ENCODE measurements at places on chromosomes 11 and 22. TPM values are rescaled to one million over a fixed set of nuclear protein-coding genes. Genes with fewer than 3 reads are reported as not detected.

Gene VPREB1
- total RNA-seq, result not detected

DNA sequence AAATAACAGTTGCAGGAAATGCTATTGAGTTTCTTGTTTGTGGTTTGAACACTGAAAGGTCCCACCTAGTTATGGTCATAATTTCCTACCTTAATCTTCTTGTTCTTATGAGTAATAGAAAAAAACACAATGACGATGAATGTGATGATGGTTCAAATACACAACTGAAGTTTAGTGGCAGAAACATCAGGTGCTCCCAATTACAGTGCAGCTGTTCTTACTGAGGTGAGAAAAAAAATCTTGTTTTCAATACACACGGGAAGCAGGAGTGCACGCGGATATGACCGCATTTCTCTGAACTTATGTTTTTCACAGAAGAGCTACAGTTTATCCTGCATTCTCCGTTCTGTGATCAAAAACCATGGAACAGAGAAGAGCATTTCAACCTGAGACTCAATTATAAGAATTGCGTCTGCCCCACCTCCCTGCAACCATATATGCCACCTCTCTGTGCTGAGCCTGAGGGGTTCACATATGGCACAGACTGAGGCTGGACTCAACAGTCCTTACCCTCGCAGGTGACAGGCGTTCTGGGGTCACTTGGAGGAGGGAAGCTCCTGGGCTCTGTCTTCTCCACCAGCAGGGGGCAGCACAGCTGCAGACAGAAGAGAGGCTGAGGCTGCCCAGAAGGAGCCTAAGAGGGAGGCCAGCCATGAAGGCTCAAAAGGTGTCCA, 99.7 kb upstream of the IGLL5 start:
- DNase-seq, result no peak

Gene PGM2L1
- 10.3 TPM for total RNA-seq

DNA sequence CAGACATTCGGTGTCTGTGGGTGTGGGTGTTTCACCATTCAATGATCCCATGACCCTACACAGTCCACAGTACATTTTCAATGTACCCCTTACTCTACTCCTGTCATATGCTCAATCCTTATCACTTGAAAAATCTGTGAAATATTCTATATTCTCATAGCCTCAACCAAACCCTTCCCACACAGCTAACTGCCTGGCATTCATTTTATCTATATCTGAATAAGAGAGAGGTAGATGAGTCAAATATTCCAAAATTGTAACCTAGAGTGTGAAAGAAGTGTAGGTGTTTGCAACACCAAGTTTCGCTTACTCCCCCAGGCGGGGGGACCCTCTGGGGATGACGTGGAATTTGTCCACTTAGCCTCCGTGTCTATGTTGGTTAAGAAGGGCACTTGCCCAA, 354.8 kb downstream of the ETS1 start:
- DNase-seq, result no peak

Gene RTN4R
- total RNA-seq, result 9.0 TPM
